ENCODE measurements at places on chromosomes 3 and 15. TPM values are rescaled to one million over a fixed set of nuclear protein-coding genes. Genes with fewer than 3 reads are reported as not detected.

The WDR93 gene
- not detected for total RNA-seq

The XIRP1 gene
- 317 TPM for total RNA-seq

The ZPLD1 gene
- total RNA-seq: not detected

The TBC1D21 gene
- total RNA-seq: not detected

The ARPIN gene
- 12.0 TPM for total RNA-seq

The CRYGS gene
- 1.2 TPM for total RNA-seq

The SLC12A1 gene
- not detected for total RNA-seq

The KBTBD8 gene
- 4.1 TPM for total RNA-seq

The QARS1 gene
- total RNA-seq: 207 TPM

The CFAP100 gene
- not detected for total RNA-seq

The PPARG gene
- total RNA-seq: 25.7 TPM

The CADPS gene
- total RNA-seq: 10.4 TPM

The SKOR1 gene
- total RNA-seq: not detected

The CD86 gene
- total RNA-seq: 4.2 TPM
